G401 (cell line): ENCODE measurements at places on chromosomes 6 and 20. TPM values are rescaled to one million over a fixed set of nuclear protein-coding genes. Genes with fewer than 3 reads are reported as not detected.

Gene SMOC2
- total RNA-seq = 0.20 and 1.1 TPM in 2 replicates

Gene RPP21
- 71.4 and 112 TPM in 2 replicates for total RNA-seq

Gene MARCKS
- total RNA-seq = not detected in 2 replicates

Gene PRRT1
- 0.51 TPM in 1 of 2 replicates, not detected in the other for total RNA-seq

Gene TRIM10
- not detected in 2 replicates for total RNA-seq

Gene STMN3
- total RNA-seq = 179 and 180 TPM in 2 replicates

Gene WFDC13
- not detected in 2 replicates for total RNA-seq

Gene NKAPL
- total RNA-seq = not detected in 2 replicates

Gene PRPH2
- total RNA-seq = not detected in 2 replicates
